ENCODE measurements at places on chromosomes 2 and 18.

DNA sequence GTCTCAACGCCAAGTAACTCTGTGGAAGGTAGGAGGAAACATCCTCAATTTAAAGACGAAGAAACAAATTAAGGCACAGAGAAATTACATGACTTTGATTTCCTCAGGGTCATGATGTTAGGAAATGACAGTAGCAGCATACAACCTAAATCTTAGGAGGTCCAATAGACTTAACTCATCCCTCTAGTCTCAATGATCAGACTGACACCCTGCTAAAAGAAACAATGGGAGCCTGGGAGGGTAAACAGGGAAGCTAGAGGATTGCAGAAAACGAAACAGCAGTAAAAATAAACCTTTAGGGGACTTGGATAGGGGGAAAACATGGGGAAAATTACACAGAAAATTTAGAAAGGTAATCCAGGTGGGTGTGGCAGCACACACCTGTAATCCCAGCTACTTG, 56.0 kb downstream of the ROCK2 start:
- DNase-seq: no peak

DNA sequence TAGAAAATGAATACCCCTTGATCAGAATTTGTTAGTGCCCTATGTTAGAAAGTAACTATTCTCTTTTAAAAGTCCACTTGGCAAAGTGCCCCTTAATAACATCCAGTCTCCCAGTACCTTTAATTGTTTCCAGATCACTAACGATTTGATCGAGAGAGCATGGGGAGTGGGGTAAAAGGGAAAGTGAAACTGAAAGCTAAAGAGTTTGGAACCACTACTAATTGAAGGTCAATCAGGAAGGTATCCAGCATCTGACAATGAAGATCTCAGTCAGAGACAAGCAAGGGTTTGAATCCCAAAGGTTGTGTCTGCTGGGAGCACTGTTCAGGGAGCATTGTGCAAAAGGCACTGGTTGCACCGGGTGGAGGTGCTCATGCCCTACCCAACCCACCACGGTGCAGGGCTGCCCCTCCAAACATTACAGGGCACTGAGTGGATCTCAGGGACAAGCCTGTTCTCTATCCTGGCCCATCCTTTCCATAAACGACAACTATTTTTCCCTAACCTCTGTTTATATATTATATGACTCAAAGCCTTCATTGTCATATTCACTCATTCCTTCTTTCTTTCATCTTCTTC, 14.6 kb upstream of the RIT2 start:
- no peak for DNase-seq

GRCh38 chr18:24802456-24802855, 342.0 kb downstream of the HRH4 start:
- DNase-seq: no peak

- DNase-seq: no peak
These were observed 285.8 kb upstream of the REV1 start for GRCh38 chr2:99775585-99775984.

DNA sequence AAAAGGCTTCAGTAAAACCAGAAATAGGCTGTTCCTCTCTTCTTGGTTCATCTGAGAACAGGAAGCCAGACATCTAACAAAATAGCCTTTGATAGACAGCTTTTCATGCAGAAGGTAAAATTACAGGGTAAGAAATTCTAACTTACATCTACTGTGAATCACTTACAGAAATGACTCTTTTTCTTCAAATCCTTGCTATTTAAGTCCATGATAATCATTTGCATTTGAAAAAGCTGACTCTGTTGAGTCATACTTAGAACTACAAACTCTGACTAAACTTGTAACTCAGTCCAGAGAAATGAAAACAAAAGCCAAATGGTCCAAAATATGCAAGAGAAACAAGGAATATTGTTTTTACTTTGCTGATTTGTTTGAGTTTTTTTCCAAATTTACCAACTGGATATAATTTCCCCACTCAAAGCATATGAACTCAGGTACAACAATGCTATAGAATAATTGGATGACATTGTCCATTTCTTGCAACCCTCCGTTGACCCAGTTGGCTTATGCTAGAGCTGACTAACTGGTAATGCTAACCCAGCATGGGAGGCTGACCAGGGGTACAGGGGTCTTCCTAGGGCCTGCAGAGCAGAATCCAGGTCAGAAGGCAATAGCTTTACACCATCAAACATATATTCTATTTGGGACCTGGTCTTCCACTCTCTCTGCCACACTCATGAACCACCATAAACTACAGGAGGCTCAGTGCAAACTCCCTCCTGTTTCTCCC, 18.8 kb upstream of the MREG start:
- no peak for DNase-seq

All from stimulated activated CD4-positive, alpha-beta T cell treated with anti-CD3 and anti-CD28 coated beads, TNF-alpha, amount 100 ng/mL, for 1 hour (primary cell).